NCI-H187 treated with DMSO at 0.1 percent for 48 hours (cell line): ENCODE measurements at places on chromosomes 16 and 17.

GRCh38 chr17:40448213-40448638, 5.0 kb downstream of the IGFBP4 start:
- no peak for DNase-seq

- no peak for DNase-seq
Observed at GRCh38 chr16:67474551-67475455, 6.2 kb downstream of the ATP6V0D1 start.

DNA sequence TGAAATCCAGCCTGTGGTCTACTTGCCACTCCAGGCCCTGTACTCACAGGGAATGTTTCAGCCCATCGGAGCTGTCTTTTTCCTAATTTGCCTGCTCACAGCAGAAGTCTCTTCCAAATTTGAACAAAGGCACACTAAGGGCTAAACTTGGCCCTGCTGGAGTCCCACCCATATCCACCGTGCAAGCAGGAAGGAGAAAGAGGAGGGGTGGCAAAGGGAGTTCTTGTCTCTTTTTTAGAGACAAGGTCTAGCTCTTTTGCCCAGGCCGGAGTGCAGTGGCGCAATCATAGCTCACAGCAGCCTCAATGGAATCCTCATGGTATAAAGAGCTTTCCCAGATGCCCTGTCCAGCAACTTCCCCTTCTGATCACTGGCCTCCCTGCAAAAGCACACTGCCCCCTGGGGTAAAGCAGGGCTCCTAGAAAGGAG, 2.7 kb upstream of the PRM1 start:
- DNase-seq: no peak

DNA sequence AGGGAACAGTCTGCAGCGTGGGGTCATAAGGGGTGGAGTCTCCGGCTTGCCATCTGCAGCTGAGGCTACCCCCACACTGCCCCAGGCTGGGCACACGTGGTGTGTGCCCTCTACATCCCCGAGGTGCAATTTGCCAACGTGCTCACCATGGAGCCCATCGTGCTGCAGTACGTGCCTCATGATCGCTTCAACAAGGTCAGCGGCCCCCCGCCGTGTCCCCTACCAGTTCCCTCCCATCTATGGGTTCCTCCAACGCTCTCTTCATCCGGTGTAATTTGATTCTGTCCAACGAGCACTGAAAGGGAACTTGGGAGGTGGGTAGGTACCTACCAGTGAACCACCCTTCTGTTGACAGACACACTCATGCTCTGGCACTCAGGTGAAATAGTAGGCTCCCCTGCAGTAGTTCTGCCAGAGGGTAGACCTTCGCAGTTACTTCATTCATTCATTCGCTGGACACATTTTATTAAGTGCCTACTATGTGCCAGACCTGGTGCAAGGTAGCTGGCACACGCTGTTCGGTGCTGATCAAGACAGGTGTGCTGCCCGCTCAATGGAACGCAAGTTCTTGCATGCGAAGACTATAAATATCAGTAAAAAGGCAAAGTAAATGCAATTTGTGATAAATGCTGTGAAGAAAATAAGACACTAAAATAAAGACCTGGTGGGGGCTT, 2.7 kb downstream of the MLLT6 start:
- no peak for DNase-seq

DNA sequence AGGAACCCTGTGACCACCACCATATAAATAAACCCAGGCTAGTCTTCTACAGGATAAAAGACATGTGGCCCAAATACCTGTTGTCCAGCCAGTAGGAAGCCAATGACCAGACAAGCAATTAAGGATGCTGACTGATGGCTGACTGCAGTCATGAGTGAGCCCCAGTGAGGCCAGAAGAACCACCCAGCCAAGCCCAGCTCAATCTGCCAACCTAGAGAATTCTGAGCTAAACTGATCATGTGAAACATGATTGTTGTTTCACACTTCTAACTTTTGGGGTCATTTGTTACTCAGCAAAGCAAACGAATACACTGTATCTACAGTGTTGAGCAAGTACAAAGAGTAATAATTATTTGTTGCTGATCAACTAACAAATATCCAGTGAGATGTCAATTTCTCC, 86.4 kb downstream of the DNAH3 start:
- no peak for DNase-seq

DNA sequence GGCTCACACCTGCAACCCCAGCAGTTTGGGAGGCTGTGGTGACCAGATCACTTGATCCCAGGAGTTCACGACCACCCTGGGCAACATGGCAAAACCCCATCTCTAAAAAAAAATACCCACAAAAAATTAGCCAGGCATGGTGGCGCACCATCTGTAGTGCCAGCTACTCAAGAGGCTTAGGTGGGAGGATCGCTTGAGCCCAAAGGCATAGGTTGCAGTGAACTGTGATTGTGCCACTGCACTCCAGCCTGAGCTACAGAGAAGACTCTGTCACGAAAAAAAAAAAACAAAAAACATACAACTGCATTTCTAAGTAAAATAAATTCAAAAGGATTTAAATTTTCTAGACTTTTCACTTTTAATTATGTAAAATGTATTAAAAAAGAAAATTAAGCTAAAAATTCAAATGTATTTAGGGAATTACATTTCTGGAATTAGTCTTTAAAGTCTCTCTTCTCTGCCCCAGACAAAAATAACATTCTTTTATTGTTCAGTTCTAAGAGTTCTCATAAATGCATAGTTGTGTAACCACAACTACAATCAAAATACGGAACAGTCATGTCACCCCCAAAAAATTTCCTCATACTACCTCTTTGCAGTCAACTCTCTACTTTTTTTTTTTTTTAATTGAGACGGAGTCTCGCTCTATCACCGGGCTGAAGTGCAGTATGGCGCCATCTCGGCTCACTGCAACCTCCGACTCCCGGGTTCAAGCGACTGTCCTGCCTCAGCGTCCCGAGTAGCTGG, 14.1 kb downstream of the FAM222B start:
- DNase-seq: no peak

DNA sequence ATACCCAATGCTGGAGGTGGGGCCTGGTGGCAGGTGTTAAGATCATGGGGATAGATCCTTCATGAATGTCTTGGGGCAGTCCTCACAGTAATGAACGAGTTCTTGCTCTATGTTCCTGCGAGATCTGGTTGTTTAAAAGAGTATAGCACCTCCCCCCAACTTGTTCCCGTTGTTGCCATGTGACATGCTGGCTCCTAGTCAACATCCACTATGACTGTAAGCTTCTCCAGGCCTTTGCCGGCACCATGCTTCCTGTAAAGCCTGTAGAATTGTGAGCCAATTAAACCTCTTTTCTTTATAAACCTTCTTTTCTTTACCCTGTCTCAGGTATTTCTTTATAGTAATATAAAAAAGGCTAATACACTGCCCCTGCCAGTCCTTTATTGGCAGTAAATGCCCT, 33.3 kb downstream of the RANBP10 start:
- DNase-seq: no peak

GRCh38 chr17:57154921-57155320, 69.9 kb downstream of the AKAP1 start:
- DNase-seq: no peak

DNA sequence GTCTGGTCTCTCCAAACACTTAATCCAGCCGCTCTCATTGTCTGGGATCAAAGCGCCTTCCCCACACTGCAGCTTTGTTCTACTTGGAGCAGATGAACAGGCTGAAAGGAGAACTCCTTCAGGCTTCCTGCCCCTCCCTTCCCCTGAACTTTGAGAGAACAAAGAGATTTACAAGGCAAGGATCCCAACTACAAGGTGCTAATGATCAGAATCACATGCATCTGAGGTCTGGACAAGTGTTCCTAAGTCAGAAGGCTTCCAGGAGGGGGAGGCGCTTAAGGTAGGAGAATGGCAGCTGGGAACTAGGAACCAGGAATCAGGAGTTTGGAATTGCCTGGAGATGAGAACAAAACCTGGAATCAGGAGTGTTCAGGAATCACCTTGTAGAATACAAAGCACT, 606.3 kb upstream of the CDH11 start:
- DNase-seq: no peak

- DNase-seq: no peak
Observed at GRCh38 chr16:68487669-68488068, 39.4 kb upstream of the SMPD3 start.

DNA sequence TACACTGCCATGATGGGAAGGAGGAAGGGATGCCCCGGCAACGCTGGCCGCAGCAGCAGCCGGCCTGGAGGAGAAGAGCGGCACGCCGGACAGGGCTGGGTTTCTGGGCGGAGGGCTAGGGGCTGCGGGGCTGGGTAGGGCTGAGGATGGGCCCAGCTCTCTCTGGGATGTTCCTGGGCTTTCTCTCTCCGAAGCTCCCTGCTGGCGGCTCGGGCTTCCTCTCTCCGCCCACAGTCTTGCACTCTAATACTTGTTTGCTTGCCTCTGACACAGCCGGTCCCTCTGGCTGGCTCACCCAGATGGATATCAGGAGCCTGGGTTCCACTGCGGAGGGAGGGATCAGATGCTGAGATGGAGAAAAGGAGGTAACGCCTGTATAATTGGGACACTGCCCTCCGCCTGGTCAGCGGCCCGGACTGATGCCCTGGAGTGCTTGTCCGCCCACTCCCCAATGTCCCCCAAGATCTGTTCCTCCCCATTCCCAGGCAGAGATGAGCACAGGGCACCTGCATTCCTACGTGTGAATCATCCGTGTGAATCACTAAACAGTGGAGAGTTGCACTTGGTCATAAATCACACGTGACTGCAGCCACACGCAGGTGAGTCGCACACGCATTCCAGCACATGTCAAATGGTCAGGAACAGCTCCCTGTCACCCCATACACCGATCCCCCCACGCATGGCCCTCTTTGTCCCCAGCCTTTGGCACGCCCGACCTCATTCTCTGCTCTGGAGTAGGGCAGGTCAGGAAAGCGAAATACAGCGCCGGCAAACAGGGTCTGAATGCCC, at the start of gene ALOXE3:
Gene ALOXE3 (minus strand): TSS at position 535 of the 789 bp plus-strand sequence. CDS start 524 bp downstream, at position 11.
- no peak for DNase-seq

GRCh38 chr16:79286646-79287423, 313.7 kb downstream of the MAF start:
- peak; percentile 42 for DNase-seq

- no peak for DNase-seq
Observed at GRCh38 chr17:7781429-7781828, 52.6 kb upstream of the KDM6B start.

DNA sequence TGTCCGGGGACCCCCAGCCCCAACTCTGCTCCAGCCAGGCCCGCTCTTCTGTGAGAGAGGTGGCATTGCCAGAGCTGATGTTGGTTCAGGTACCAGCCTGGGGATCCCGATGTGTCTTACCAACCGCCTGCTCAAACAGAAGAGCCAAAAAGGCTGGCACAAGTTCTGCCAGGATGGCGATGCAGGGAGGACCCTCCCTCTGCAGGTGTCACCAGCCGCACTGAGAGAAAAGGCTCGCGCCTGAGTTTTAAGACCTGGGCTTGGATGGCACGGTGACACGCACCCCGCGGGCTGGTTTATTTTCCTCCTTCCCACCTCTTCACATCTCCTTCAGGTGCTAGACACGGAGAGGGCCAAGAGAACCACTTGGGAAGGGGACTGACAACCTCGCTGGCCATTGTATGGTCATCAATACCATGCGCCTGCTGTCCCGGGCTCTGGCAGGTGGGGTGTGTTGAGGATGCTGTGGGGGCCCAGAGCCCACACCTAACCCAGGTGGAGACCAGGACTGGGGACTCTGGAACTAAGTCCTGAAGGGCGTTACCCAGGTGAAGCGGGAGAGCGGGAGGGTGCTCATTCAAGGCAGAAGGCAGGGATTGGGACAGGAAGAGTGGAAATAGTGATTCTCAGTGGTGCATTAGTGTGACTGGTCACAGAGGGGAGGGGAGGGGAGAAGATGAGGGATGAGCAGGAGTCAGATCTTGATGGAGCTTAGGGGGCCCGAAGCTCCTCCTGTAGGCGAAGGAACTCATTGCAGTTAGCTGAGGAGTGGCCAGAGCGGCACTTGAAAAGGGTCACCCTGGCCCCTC, 16.3 kb downstream of the FOXJ1 start:
- DNase-seq: no peak

- no peak for DNase-seq
Observed at GRCh38 chr17:39200070-39200879, at the start of gene RPL19. TSS of gene RPL19 (plus strand) at chr17:39200283. CDS start at chr17:39200345, 62 bp downstream.

DNA sequence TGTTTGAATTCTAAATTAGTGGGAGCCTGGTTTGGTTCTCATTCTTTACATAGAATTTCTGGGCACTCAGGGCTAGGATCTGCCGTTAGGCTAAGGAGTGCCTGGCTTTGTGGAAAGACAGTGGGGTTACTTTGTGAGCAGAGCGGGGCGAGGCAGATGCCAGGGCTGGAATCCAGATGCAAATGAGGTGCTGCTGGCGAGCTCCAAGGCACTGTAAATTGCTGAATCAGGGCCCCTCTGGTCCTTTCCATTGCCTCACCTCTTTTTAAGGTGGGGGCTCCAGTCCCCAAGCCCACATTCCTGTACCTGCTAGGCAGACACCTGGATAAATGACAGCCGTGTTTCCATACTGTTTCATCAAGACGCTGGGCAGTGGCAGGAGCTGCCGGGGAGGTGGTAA, 33.8 kb downstream of the PIPOX start:
- no peak for DNase-seq

GRCh38 chr16:48203974-48204824, 39.9 kb upstream of the LONP2 start:
- DNase-seq: no peak

- DNase-seq: no peak
Observed at GRCh38 chr17:80891397-80892018, 100.1 kb upstream of the CHMP6 start.

DNA sequence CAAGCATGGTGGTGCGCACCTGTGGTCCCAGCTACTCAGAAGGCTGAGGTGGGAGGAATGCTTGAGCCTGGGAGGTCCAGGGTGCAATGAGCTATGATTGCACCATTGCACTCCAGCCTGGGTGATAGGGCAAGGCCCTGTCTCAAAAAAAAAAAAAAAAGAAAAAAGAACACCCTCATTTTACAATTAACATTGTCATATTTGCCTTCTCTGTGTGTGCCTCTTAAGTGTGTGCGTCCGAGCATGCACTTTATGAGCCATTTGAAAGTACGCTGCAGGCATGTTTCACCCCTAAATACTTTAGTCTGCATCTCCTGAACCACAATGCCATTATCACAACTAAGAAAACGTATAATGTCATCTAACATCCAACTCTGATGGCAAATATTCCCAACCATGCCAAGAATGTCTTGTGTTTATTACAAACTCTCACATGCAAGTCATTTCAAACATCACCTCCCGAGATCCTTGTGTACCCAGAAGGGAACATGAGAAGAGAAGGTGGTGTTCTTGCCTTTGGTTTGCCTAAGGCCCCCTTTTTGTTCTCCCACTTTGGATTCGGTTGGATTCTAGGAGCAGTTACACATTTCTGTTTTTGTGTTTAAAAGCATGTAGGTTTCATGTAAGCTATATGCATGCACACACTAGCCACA, 38.0 kb downstream of the CDH1 start:
- no peak for DNase-seq

DNA sequence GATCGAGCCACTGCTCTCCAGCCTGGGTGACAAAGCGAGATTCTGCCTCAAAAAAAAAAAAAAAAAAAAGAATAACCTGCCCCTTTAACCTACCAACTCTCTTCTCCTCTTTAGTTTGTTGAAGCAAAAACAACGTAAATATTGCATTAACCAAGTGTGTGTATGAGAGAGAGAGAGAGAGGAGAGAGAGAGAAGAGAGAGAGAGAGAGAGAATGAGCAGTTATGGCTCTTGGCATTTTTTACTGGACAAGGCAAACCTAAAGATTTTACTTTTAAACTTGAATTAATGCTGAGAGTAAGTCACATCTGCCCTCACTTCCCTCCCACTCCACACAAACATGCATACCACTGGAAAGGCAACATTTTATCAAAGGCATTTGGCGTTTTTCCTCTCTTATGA, 3.0 kb upstream of the SLFN5 start:
- no peak for DNase-seq
